Stimulated activated CD8-positive, alpha-beta memory T cell treated with anti-CD3 and anti-CD28 coated beads, Interleukin-4, amount 100 ng/mL, for 4 hours (primary cell): ENCODE measurements at places on chromosomes 4 and X.

GRCh38 chr4:4595252-4595651 is 53.4 kb upstream of the STX18 start:
- no peak for DNase-seq

GRCh38 chrX:108177351-108178142 is 86.0 kb downstream of the ATG4A start:
- no peak for DNase-seq

DNA sequence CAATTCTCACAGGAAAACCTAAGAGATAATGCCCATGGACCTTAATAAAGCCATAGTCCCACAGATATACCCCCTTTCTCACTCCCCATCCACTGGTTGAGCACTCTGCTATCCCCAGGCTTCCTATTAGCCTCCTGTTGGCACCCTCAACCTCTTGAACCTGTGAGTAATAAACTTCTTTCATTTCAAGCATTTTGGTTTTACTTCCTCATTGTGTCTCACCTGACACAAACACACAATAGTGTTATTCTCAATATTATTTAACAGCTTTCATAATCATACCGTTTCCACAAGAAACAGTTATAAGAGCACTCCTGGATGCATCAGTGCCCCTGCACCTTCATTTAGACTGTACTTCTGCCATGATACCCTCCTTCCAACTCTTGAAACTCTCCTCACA is 56.8 kb downstream of the TRPC5 start:
- DNase-seq, result no peak

DNA sequence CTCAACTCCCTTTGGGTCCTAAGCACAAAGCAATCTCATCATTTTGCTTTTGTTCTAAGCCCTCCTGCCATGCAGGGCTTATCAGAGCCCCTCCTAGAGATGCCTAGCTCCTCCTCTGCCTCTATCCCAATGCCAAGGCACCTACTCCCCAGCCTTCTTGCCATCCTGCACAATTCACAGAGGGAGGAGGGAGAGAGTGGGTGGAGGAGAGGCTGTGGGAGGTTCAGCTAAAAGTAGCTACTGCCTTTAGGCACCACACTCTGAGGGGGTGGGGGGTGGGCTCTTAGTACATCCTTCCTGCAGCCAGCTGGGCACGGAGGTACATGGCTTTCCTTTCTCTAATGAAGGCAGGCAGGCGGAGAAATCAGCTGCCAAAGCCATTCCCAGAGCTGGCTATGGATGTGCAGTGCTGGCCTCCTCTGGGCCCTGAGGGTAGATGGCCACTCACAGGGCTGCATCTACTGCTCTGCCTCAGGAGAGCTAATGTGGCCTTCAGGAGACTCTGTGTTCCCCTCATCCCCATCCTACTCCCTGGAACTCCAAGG is 40.1 kb downstream of the ARHGEF9 start:
- no peak for DNase-seq

- DNase-seq, result no peak
Observed at GRCh38 chrX:22527302-22527701, 254.6 kb downstream of the CBLL2 start.

DNA sequence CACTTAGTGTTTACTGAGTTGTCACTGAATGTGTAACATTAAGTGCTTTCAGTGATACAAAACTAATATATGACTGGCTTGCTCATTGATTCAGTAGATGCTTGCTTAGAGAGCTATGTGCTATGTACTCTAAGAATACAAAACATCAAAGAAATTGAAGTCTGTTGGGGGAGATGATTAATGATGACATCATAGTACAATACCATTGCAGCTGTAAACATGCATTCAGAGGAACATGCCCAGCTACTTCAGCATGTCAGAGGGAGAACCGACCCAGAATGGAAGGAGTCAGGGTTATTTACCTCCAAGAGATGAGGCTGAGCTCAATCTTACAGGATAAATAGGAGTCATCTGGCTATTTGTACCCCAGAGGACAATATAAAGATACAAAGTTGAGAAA is 290.8 kb downstream of the TENM3 start:
- DNase-seq, result no peak

DNA sequence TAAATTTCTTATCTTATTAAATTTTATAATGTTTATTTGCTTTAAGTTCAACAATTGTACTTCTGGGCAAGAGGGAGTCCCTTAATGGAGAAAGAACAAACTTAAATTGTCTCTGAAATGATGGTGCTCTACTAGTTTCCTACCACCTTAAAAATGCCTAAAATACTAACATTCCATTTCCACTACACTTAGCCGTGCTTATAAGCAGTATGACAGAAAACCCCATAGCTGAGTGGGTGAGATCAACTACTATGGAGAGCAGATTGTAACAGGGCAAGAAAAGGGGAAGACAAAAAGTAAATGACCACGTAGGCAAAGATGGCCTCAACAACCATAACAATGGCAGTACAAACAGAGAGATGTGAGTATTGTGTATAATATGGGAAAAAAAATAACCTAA is 35.0 kb downstream of the RFC1 start:
- no peak for DNase-seq

GRCh38 chr4:30821859-30822612 is 101.9 kb downstream of the PCDH7 start:
- DNase-seq, result no peak
